Stimulated activated CD8-positive, alpha-beta memory T cell treated with anti-CD3 and anti-CD28 coated beads, Interleukin-15, amount 100 ng/mL, for 48 hours (primary cell): ENCODE measurements at places on chromosomes 5 and 9.

DNA sequence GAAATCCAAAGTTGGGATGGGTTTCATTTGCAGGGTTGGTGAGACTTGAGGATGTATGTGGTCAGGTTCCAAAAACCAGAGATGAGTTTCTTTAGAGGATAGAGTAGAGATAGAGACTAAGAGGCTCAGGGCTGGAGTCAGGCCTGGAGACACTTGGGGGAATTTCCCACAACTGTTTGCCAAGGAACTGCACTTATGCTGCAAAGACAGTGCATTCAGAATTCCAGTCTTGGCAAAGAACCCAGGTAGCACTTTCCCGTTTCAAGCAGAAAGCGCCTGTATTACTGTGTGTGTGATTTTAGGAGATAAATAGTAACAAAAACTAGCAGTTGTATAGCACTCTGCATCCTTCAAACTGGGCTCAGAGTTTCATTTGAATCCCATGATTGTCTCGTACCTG lies 55.4 kb downstream of the SNCAIP start:
- DNase-seq: no peak

- no peak for DNase-seq
Measured at GRCh38 chr9:111276431-111277128, 53.4 kb downstream of the OR2K2 start.

- DNase-seq: no peak
Measured at GRCh38 chr5:73471654-73472053, 23.1 kb upstream of the FOXD1 start.

GRCh38 chr5:147436596-147436995 lies 73.3 kb downstream of the DPYSL3 start:
- no peak for DNase-seq

- DNase-seq: no peak
Measured at GRCh38 chr5:130164966-130165365, 260.7 kb downstream of the CHSY3 start.

- no peak for DNase-seq
Measured at GRCh38 chr5:168477060-168477459, 9.2 kb upstream of the RARS1 start.

DNA sequence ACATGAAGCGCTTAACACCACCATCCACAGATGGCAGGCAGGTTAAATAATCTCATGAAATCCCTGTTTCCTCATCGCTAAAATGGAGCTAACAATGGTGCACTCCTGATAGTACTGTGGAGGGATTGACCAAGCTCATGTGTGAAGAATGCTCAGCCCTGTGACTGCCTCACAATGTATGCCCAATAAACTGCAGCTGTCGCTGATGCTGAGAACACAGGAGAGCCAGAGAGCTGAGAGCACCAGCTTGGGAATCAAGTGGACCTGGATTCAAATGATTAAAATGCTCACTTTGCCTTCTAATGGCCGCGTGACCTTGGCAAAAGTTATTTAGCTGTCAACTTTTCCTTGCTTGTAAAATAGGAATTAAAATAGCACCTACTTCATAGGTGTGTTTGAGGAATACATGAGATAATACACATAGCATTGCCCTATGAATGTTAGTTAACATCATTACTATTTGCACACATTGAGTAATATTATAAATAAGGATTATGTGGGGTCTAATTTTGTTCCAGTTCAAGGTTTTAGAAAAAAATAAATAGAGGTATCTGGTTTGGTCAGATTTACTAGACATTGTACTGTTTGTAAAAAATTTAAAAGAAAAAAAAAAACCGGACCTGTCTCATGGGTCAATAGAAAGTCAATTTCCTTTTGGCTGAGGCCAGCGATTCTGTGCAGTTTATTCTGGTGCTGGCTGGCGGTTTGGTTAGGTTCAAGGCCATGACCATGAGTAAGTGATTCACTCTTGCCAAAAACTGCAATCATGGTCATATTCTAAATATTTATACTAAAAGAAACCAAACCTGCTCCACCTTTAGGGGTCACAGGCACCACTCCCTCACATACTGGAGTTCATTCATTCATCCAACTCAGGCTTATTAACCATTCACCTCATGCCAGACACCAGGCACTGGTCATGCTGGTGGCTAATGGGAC lies 101.3 kb downstream of the SH3TC2 start:
- DNase-seq: no peak

DNA sequence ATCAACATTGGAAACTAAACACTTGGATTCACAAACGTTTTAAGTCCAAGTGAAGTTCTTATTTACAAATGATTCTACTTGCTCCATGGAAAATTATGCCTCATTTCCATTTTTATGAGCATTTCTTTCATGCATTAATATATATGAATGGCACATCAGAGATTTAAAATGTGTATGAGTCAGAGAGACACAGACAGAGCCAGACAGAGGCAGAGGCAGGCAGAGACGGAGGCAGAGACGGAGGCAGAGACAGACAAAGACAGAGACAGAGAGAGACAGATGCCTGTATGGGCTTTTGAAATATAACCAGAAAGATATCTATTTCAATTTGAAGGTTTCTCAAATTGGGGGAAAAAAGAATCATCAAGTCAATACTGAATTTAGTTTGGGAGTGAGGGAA lies 649.0 kb downstream of the PTPRD start:
- no peak for DNase-seq

GRCh38 chr5:181217111-181217802 lies 5.8 kb upstream of the TRIM41 start:
- peak; percentile 49 for DNase-seq
